ENCODE measurements at places on chromosomes 1 and 21.

GRCh38 chr1:41329662-41330587, 31.3 kb upstream of the FOXO6 start:
- no peak for DNase-seq

- DNase-seq = no peak
These were observed 24.1 kb downstream of the THRAP3 start for GRCh38 chr1:36248250-36248894.

DNA sequence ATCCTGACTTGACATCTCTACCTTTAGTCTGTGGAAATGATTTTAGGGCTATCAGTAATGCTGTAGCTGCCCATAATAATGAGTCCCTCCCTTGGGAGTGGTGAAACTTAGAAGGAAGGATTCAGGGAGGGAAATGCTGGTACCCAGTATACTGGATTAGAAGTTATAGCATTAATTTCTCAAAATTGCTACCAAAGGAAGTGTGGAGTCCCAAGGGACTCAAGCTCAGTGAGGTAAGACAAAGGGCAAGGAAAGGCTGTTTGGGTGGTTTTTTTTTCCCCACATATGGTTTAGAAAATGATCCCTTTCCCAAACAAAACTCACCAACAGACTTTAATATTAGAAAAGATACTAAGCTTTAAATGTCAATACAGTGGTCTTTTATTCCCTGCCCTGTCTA, 99.9 kb downstream of the CD247 start:
- DNase-seq = no peak

DNA sequence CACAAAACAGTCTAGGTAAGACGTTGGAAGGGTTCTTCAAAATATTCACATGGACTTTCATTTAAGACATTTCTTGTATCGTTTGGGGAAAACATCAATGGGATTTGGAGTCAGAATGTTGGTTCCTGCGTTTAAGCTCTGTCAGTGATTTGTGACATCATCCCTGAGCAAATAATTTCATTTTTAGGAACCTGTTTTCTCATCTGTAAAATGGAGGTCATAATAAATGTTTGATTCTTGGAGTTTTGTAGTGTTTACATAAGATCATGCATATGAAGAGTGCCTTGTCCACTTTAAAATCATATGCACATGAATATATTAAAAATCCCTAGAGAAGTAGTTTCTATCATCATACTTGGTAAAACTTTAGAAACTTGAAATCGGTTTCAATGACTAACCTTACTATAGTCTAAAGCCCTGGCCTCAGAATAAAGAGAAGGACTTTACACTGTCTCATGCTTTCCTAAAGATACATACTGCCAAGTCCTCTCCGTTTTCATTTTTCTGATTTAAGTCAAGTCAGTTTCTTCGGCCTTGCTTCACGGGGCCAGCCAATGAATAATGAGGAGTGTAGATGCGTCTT, 178.4 kb downstream of the ADSS2 start:
- DNase-seq = no peak

- no peak for DNase-seq
These were observed 6.8 kb downstream of the PFKFB2 start for GRCh38 chr1:207059881-207060280.

- no peak for DNase-seq
These were observed 2.0 kb downstream of the HNRNPR start for GRCh38 chr1:23341931-23342692.

DNA sequence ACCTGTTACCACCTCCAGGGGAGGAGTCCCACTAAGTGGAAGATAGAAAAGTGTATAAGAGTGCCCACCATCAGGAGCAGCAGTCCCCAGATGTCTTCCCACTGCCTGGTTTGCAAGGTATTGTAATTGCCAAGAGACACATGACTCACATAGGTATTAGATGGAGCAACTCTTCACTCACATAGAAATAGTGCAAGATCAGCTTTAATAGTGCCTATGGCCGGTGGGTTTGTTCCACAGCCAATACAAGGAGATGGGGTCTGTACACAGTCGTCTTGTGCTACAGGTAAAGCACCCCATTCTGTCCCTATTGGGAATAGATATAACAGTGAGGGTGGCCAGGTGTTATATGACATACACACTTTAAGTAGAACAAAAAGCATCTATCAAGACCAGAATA, 18.6 kb upstream of the GBP5 start:
- no peak for DNase-seq

- no peak for DNase-seq
These were observed 12.8 kb upstream of the LBR start for GRCh38 chr1:225440380-225441221.

DNA sequence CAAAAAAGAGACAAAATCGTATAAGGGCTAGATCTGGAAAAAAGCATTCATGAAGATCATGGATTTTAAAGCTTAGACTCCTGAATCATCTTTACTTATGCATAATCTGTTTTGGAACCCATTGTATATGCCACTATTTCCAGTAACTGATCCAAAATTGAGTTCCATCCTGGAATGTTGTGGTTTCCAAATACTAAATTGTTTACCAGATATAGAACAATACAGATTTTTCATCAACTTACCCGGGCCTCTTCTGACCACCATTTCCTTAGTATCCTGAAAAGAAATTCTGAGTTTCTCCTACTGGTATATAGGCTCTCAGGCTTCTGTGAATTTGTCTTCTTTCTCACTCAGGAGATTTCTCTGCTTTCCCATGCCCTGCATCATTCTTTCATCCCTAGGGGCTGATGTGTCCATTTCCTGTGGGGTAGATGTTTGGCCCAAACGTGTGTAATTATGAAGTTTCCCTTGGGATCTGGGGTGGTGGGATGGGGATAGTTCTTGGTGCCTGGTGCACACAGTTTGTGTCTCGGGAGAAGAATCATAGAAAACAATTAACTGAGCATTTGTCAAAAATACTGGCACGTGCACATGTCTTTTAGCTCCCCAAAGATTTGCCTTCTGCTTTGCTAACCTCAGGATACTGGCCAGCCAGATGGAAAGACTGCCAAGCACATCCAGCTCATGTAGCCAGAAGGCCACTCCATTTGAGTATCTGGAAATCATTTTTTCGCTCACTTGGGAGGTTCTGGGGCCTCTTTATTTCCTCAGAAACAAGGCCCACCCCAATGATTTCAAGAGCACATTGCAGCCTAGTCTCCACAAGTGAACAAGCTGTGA, 127.8 kb downstream of the NTMT2 start:
- DNase-seq = no peak

DNA sequence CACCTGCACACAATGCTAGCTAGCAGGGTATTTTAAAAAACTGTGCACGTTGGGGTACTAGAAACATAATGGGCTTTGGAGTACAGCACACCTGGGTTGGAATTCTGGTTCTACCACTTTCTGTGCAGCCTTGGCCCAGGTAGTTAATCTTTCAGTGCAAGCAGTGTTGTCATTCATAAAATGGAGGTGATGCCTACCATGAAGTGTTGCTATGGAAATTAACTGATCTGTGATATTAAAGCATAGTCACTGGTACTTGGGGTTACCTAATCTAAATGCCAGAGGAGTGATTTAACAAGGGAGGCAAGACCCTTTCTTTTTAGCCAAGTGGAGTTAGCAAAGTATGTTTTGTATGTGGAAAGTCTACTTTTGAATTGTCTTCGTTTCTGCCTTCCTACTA, 18.0 kb downstream of the ATP1B1 start:
- no peak for DNase-seq

GRCh38 chr1:4319496-4319895, 334.9 kb upstream of the AJAP1 start:
- DNase-seq = no peak

DNA sequence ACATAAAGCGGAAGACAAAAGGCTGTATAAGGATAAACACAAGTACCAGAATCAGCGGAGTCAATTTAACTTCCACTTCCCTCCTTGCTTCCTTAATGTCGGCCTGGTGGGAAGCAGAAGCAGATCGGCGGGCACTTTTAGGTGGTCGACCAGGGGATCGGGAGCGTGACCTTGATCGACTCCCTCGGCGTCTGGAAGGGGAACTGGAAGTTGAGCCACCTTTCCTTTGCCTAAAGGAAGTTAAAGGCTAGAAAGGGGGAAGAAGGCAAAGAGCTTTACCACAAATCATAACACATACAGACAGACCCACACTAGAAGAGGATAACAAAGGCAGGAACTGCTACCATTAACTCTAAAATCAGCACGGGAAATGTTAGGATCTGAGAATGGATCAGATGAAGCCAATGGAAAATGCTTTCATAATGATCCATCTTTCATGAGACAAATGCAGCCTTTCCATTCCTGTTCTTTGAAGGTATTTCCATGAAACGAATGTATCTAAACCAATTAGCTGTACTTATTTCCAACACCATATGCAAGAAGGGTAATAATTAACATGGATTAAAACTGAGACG, 5.7 kb downstream of the LBR start:
- no peak for DNase-seq

DNA sequence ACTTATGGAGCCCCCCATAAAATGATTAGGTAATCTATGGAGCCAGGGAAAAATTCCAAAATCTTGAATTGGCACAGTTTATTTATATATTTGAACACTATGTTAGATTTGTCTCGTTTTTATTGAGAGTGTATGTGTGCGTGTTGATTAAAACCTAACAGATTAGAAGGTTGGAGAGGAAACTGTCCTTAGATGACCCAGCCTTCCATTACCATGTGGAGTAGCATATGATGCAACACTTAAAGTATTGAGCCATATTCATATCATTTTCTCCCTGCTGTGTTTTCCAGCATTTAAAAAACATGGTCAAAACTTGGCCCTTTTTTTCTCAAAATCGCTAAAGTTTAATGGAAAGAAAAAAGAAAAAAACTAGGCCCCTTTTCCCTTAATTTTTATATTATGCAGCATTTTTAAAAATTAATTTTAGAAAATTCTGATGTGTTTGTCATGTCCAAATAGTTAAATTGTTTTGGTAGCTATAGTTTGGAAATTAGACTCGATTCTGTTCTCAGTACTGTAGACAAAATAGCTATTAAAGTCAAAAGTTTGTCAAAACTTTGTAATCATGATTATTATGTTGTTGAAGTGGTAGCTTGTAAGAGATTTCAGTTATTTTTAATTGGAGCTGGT, 2.3 kb downstream of the LRRC8D start:
- DNase-seq = no peak

- no peak for DNase-seq
These were observed 6.6 kb downstream of the GNG4 start for GRCh38 chr1:235642943-235643371.

DNA sequence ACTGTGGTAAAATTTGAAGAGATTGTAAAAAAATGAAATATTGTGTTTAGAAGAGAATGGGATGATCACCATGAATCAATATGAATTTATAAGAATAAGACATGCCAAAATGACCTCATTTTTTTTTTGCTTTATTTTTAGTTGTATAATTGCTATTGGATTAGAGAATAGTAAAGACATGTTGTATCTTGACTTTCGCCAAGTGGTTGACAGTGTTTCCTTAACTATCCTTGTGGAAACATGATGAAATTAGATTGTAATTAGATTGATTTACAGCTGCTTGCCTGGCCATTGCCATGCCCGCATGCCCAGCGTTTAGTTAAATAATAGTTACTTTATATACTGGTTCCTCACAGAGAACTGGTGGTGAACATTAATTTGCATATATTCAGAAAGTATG, 154.9 kb downstream of the MAGI3 start:
- DNase-seq = no peak

- DNase-seq = peak; percentile 66
These were observed 6.4 kb downstream of the ITGB2 start for GRCh38 chr21:44914176-44914874.

GRCh38 chr1:235259133-235259778, 68.7 kb downstream of the ARID4B start:
- DNase-seq = no peak

DNA sequence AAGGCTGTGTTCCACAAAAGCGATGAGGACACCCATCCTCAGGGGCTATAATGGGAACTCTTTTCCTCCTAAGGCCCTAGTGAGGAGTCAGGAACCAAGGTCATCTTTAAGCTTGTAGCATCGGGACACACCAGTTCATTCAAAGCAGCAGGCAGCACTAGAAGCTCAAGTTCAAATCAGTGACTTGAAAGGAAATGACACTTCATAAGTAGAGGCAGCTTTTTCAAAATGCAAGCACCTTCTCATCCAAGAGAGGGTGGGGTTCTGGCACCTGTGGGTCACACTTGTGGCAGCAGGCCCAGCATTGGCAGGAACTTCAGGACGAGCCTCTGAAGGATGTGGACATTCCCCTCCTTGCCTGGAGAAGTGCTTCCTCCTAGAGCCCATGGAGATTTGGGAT, 496.3 kb downstream of the KIF26B start:
- DNase-seq = no peak

- no peak for DNase-seq
These were observed 29.0 kb downstream of the MRPL39 start for GRCh38 chr21:25578056-25578961.

- DNase-seq = no peak
These were observed 84.6 kb downstream of the KAZN start for GRCh38 chr1:14682941-14683621.

DNA sequence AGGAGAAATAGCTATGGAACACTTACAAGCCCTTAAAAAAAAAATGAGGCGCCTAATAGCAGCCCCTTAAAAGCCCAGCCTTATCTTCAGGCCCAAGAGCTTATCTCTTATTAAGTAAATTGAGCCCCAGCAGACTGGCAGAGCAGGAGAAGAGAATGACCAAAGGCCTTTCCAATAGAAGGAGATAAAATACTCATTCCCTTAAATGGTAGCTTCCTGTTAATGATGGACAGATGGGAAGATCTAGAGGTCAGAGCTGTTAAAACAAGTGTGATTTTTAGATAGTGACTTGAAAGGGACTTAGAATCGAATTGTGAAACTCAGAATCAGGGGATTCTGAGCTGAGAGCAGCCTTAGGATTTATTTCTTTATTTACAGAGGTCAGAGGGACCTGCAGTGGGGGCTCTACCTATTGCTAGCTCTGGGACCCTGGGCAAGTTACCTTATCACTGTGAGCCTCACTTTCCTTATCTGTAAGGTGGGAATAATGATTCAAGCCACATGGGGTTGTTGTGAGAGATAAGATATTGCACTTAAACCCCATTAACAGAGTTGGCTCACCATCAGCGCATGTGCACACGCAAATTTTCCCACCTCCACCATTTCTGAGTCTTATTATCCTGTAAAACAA, 101.3 kb upstream of the C8B start:
- DNase-seq = no peak

- DNase-seq = no peak
These were observed 602.3 kb downstream of the NUF2 start for GRCh38 chr1:163924041-163924440.

DNA sequence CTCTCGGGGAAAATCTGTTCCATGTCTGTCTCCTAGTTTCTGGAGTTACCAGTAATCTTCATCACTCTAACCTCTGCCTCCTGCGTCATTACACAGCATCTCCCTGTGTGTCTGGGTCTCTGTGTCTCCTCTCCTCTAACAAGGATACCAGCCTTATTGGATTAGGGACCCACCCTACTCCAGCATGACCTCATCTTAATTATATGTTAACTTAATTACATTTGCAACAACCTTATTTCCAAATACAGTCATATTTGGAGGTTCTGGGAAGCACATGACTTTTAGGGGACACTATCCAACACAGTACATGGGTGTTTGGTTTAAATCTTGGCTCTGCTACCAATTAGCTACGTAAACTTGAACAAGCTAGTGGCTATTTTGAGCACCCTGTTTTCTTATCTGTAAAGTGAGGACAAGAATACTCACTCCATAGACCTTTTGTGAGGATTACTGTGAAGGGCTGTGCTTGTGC, 83.9 kb upstream of the SGIP1 start:
- DNase-seq = no peak

Data from naive thymus-derived CD4-positive, alpha-beta T cell (primary cell).